ENCODE measurements at places on chromosomes 11 and 22.

GRCh38 chr11:94855666-94856065 lies 87.5 kb downstream of the AMOTL1 start:
- DNase-seq: no peak

GRCh38 chr11:85752201-85752889 lies 58.6 kb downstream of the SYTL2 start:
- DNase-seq: no peak

DNA sequence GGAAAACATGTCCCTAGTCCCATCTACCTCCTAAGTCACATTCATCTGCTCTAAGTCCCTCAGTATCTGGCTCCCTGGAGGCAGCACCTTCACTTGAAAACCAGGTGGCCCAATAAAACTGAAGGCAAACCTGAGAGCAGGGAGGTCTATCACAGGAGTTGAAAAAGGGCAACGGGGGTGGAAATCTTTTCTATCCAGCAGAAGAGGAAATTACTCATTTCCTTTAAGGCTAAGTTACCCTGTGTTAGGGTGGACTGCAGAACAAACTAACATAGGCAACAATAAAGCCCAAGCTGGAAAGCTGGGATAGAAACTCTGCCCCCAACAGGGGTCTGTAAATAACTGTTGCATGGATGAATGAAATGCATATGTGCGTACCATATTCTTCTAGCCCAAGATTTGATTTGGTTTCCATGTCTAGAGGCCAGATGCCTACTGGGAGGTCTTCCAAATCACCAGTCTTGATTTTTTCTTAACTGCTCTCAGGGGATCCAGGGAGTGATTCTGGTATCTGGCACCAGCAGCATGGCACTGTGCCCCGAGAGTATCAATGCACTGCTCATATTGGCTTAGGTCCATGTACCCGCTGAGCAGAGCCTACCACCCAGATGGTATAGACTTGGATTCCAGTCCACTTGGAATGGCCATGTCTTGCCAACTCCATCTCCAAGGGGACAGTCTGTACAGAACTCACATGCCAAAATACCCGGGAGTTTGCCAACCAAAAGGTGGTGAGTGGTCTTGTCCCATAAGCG lies 350.0 kb upstream of the NCAM1 start:
- peak; percentile 75 for DNase-seq

DNA sequence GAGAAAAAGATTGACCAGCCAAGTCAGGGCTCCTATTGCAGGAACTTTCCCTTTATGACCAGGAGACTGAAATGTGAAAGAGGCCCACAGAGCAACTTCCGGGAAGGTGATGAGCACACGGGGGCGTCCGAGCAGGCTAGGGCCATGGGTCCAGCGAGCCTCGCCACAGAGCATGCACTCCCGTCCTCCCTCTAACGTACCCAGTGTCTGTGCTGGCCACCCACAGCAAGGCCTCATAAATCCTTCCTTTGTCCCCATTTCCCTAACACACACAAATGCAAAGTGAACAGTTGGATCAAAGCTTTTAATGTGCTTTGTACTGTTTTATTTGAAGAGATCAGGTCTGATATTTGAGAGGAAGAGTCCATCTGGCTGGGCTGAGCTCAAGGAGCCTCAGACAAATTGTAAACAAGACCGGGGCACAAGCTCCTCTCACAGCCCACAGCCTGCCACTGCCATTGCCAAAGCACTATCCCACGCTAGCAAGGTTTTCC lies 44.3 kb downstream of the BLID start:
- DNase-seq: no peak

GRCh38 chr11:85893395-85893794 lies 38.2 kb downstream of the CCDC83 start:
- no peak for DNase-seq

DNA sequence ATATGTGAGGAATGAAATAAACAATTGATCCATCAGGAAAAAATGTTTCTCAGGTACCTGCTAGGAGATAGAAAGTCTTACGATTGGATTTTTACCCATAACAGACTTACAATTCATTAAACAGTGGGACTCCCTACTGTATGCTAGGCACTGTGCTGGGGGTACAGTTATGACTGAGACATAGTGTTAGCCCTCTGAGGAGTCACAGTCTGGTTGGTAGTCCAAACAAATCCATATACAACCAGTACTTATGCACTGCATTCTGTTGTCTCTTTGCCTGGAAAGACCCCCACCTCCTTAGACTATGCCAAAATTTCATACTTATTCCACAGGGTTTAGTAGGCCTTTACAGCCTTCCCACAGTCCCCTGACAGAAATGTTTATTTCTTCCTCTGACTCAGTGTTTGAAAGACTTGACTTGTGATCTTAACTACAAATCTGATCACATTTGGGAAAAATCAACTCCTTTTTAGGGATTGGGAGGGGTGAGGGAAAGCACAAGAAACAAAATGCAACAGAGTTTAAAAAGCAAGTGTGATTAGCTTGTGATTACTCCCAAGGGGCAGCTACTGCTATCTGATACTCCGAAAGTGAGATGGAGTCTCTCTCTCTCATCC lies 69.4 kb upstream of the HORMAD2 start:
- DNase-seq: no peak

DNA sequence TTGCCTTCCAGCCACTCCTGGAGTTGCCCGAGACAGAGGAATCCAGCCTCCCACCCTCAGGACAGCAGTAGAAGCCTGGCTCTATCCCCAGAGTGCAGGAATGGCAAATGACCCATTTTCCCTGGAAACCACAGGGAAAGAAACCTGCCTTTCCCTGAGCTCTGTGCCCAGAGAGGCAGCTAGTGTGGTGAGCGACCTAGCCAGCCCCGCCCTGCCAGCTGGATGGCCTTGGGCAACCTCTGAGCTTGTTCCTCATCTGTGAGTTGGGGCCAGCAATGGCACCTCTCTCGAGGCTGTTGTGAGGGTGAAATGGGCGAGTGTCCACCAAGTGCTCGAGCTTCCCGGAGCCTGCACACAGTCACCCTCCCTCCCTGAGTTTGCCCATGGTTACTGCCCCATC lies 3.7 kb downstream of the OMP start:
- DNase-seq: no peak

GRCh38 chr11:70146299-70146698 lies 56.8 kb upstream of the FADD start:
- DNase-seq: no peak

DNA sequence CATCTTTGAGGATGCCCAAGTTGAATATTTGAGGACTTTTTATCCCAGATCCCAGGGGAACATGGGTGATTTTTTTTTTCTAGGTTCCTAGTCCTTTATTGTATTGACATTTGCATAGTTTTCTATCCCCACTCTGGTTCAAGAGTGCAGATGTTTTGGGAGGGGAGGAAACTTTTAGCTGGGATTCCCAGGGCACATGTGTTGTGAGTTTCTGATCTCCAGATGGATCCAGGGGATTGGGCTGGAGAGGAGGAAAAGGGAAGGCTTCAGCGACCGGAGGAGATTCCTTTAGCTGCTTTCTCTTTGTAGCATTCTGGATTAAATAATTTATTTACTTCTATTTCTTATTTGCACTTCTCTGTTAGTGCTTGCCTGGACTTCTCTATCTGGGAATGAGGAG lies 14.7 kb upstream of the SORL1-AS1 start:
- DNase-seq: no peak
